Cortex of kidney (tissue), 1 donor: ENCODE measurements at places on chromosomes 7 and 10.

GRCh38 chr10:89992575-89992974 is 291.2 kb downstream of the KIF20B start:
- no peak for DNase-seq

- no peak for DNase-seq
Observed at GRCh38 chr10:24287559-24288195, 78.7 kb downstream of the KIAA1217 start.

DNA sequence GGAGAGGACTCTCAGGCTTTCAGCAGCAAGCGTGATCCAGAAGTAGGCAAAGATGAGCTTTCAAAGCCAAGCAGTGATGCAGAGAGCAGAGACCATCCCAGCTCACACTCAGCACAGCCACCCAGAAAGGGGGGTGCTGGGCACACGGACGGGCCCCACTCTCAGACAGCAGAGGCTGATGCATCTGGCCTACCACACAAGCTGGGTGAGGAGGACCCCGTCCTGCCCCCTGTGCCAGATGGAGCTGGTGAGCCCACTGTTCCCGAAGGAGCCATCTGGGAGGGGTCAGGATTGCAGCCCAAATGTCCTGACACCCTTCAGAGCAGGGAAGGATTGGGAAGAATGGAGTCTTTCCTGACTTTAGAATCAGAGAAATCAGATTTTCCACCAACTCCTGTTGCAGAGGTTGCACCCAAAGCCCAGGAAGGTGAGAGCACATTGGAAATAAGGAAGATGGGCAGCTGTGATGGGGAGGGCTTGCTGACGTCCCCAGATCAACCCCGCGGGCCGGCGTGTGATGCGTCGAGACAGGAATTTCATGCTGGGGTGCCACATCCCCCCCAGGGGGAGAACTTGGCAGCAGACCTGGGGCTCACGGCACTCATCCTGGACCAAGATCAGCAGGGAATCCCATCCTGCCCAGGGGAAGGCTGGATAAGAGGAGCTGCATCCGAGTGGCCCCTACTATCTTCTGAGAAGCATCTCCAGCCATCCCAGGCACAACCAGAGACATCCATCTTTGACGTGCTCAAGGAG is 95.5 kb downstream of the TACC2 start:
- no peak for DNase-seq

DNA sequence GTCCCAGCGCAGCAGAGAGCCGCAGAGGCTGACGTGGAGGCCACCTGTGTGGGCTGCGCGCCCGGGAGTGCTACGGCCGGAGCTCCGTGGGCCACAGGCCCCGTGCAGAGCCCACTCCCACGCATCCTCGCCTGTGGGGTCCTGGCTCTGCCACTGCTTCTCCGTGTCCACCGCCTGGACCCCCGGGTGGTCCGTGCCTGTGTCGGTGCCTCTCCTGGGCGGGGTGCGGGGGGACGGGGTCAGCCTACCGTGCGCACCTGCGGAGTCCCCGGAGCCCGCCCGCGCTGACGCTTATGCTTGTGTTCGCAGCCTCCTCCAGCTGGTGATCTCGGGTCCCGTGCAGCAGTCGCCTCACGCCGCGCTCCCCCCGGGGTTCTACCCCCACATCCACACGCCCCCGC is 7.8 kb upstream of the ZNF853 start:
- no peak for DNase-seq

- no peak for DNase-seq
Observed at GRCh38 chr10:30215623-30216022, 133.5 kb downstream of the MTPAP start.

GRCh38 chr10:127218658-127219057 is 22.3 kb upstream of the INSYN2A start:
- DNase-seq = no peak

- DNase-seq = no peak
Observed at GRCh38 chr10:129958629-129959543, 5.2 kb downstream of the EBF3 start.

- DNase-seq = no peak
Observed at GRCh38 chr10:6990891-6991290, 410.8 kb upstream of the PRKCQ start.

GRCh38 chr10:85971494-85971893 is 395.1 kb downstream of the GRID1 start:
- no peak for DNase-seq

- no peak for DNase-seq
Observed at GRCh38 chr7:6385110-6385781, 62.5 kb downstream of the DAGLB start.

DNA sequence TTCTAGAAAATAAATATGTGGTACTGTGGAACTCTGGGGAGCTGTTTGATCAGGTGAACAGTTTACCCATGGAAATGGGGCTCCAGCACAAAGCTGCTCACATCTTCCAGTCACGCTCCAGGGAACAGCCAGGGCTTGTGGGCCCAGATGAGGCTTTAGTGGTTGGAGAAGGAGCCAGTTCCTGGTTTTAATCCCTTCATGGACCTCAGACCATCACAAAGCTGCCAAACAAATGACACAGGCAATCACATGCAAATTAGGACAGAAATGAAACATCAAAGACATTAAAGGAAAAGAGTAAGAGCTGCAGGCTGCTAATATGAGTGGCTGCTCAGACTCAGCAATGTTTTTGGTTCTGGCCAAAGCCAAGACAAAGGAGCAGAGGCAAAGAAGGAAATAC is 2.2 kb upstream of the ATP6V0E2 start:
- no peak for DNase-seq

DNA sequence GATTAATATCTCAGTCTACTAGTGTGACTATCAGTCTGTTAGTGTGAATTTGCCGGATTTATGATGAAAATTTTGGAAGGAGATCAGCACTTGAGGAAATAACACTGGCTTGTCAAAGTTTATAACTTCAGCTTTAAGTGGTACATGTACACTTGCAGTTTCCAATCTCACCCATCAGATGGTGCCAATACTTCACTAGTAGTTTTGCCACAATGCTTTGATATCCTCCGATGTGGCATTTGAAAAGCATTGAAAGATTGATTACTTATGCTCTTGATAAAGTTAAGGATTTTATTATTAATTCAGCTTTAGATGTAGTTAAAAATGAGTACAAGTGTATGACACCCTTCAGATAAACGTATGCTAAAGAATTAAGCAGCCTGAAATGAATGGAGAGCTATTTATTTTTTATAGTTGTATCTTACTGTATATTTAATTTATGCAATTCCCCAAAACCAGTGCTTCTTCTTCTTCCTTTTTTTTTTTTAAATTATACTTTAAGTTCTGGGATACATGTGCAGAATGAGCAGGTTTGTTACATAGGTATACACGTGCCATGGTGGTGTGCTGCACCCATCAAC is 98.2 kb downstream of the ANLN start:
- DNase-seq = no peak

GRCh38 chr7:154364170-154364569 is 312.0 kb downstream of the DPP6 start:
- DNase-seq = no peak

- no peak for DNase-seq
Observed at GRCh38 chr7:78176171-78176570, 377.6 kb downstream of the PHTF2 start.

DNA sequence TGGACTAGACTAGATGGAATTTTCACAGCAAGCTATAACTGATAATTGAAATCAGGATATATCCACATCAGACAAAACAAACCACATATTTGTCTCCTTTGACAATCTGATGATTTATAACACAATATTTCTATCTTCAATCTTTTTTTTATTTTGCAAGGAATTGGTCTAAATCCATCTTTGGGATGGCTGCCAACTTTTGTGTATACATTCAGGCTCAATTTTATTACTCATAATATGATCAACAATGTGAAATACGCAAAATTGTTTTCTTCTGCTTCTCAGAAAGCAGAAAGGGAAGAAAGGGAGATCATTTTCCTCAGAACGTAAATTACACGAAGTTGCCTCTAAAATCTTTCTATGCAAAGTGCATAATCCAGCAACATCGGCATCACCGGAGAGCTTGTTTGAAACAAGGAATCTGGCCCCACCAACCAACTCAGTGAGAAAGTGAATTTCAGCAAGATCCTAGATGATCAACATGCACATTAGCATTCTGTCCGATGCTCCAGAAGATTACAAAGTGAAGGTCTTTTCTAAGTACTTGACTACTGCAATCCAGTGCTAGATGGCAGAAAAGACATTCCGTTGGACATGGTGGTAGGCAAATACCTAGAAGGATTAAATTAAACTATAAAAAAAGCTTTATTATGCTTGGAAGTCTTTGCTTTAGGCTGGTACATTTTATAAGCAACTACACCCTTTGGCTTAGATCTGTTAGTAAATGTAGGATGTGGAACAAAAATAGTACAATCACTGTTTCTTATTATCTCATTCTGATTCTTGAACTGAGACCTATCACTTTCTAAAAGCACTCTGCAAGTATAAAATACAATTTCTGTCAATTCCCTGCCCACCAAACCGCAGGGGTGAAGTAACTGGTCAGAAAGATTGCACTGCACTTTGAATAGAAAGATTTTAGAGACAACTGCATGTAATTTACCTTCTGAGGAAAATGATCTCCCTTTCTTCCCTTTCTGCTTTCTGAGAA is 126.4 kb upstream of the RSU1 start:
- no peak for DNase-seq

GRCh38 chr10:114576132-114576487 is 82.0 kb downstream of the ABLIM1 start:
- DNase-seq = no peak

DNA sequence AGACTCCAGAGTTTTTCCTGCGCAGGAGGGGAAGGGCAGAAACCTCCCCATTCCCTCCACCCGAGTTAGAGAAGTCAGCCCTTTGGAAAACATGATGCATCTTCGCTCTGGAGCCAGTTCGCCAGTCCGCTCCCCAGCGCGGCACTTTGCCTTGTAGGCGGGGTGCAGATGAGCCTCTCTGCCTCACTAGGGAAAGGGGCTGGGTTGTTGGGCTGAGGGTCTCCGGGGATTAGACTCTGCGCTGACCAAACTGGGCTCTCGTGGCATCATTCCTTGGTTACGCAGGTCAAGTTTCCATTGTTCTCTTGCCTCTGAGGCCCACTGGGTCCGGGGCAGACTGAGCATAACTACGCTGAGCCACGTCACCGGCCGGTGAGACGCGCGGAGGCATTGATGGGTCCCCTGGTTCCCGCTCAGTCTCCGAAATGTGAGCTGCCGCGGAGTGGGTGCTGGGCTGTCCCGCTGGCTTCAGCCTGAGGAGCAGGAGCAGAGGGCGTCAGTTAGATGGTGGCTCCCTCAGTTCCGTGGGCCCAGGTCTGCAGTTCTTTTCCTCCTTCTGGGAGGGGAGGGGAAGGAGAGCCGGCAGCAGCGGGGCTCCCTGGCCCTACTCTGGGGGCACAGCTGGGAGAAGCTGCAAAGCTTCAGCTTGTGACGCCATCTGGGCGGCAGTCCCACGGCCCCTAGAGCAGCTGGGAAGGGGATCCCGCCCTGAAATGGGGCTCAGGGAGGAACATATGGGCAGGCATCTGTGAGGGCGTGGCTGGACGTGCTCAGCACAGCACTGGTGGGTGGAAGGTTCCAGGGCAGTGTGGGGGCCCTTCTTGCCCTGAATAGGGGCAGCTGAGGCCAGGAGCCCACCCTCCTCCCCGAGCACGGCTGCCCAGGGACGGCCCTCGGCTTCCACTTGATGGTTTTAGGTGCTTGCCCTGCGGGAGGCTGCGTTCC is 121.3 kb upstream of the BTBD16 start:
- no peak for DNase-seq

GRCh38 chr7:21941611-21942141 is 4.0 kb downstream of the CDCA7L start:
- DNase-seq = no peak

GRCh38 chr7:43537765-43538403 is 45.0 kb upstream of the STK17A start:
- DNase-seq = no peak

DNA sequence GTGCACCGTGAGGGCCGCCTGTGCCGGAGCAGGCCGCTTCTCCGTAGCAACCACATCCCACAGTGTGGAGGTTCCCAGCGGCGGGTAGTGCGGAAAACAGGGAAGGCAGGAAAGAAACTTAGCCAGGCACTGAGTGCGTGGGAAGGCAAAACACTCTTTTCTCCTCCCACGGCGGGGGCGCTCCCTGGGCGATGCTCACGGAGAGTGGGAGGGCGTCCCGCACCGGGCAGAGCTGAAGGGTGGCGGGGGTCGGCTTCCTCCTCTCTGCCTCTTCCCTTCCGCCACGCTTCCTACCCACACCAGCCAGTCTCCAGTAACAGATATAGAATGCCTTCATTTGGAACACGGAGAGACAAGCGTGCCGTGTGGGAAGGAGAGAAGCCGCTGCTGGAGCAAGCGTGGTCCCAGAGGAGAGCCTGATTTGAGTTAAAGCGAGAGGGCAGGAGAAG is 252.5 kb downstream of the PAXIP1 start:
- DNase-seq = no peak

GRCh38 chr7:40786909-40787308 is 652.1 kb downstream of the SUGCT start:
- DNase-seq = no peak

DNA sequence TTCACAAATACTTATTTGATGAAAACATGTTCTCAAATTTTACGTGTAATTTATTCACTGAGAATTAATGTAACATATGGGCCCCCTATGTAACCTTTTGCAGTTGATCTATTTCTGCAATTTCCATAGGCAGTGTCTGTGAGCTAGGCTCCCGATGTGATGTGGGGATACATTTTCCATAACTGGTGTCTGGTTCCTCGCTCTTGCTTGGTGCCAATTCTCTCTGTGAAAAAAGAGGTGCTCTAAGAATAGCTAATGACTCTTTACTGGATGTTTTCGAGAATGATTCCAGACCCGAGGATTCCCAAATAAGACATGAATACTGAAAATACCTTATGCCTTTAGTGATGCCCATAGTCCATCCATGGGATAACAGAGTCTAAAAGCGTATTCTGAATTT is 286.7 kb upstream of the FZD8 start:
- DNase-seq = no peak

DNA sequence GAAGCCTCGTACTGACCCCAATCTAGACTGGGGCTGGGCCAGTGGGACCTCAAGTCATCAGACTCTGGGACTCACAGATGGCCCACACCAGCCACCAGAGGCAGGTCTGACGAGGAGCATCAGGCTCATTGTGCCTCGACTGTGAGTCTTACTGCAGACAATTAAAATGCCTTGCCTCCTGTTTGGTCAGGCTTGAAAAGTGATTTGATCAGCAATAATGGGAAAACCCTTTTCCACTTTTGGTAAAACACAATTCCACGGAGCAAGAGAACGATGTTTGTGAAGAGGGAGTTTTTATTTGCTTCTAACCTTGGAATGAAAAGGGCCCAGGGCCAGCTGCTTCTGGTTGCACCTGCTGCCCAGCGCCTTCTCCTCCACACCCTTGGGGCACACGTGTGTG is 43.9 kb downstream of the C10orf143 start:
- DNase-seq = no peak

DNA sequence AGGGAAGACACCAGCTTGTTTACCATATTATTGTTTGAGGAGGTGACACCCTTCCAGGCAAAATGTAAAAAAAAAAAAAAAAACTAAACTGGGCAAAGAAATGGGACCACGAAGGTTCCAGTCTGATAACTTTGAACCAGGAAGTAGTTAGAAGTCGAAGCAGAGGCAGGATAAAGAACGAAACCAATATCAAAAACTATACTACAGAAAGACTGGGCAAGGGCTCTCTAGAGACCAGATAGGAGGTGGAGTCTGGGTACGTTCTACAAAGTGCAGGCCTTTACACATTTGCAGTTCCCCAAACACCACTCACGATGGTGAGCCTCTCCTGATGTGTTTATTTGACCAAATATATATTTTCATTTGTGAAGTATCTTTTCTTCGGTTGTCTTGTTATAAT is 125.7 kb upstream of the CDK1 start:
- DNase-seq = no peak

GRCh38 chr10:130847170-130847569 is 464.4 kb downstream of the TCERG1L start:
- DNase-seq = no peak
